ENCODE measurements at places on chromosomes 11 and 22. TPM values are rescaled to one million over a fixed set of nuclear protein-coding genes. Genes with fewer than 3 reads are reported as not detected.

- no peak overlapping the region for H3K27ac ChIP-seq
- peaks cover 20% of the 10 kb centered on the region for H3K36me3 ChIP-seq
- DNase-seq, result no peak
- no peaks in the 10 kb centered on the region for H3K27me3 ChIP-seq
- no peaks in the 10 kb centered on the region for H3K4me1 ChIP-seq
These were observed 21.9 kb upstream of the PPP2R1B start for GRCh38 chr11:111788051-111788450.

BDNF gene
- total RNA-seq, result 0.29 TPM

MDK gene
- total RNA-seq, result 23.4 TPM

DNA sequence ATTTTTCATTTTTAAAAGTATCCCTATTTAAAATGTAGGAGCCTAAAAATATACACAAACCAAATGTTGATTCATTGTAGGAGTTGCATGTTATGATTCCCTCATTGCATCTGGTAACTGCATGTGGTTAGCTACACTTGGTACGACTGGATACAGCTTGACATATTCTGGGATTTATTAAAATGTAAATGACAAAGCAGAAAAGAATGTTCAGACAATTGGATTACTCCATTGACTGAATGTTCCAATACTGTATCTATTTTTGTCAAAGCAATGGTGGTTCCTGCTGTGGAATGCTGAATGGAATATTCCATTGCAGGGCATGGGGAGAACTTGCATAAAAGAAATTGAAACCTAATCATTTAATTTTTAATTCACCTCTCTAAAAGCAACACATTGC lies 30.8 kb downstream of the BLID start:
- no peaks in the 10 kb centered on the region for H3K27me3 ChIP-seq
- H3K4me1 ChIP-seq, result no peaks in the 10 kb centered on the region
- no peak for DNase-seq

LRRC74B gene
- not detected for total RNA-seq

GRCh38 chr11:35943309-35943708 lies 553 bp upstream of the LDLRAD3 start:
- H3K4me3 ChIP-seq, result peak overlapping the region; percentile 42
- no peak for DNase-seq
- H3K27ac ChIP-seq, result peak overlapping the region; percentile 70
- no peaks in the 10 kb centered on the region for H3K27me3 ChIP-seq
- peaks cover 23% of the 10 kb centered on the region for H3K4me1 ChIP-seq

DNA sequence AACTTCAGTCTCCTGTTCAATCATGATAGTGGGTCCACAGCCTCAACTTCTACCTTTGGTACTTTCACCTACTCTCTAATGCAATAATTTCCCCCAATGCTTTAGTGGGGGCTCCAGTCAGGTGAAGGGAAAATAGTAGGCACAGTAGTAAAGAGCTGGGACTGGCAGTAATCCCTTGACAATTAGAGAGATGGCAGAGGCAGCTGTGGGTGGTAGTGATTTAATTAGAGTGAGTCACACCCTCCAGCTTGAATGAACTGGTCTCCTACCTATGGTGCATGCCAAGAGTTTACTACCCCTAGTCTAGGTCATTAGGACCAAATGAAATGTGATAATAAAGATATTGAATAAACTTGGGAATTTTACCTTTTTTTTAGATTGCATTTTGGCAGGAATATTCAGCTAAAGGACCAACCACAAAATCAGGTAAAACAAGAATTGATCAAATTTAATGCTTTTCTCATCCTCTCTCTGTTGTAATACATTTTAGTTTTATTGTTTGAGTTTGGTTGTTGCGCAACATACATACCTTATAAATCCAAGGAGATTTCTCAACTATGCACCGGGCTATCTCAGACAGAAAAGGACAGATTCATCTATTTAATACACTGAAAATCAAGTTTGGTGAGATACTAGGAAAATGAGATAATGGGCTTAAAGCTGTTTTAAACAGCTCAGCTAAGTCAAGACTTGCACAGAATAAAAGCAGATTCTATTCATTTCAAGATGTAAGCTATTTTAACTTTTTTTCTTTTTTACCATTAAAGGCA lies 9.0 kb downstream of the PRRG4 start:
- H3K4me1 ChIP-seq, result no peaks in the 10 kb centered on the region
- no peak overlapping the region for H3K27ac ChIP-seq
- no peaks in the 10 kb centered on the region for H3K36me3 ChIP-seq
- H3K4me3 ChIP-seq, result no peak overlapping the region
- no peak for DNase-seq
- no peaks in the 10 kb centered on the region for H3K27me3 ChIP-seq

CD6 gene
- total RNA-seq, result 31.4 TPM

KRTAP5-11 gene
- not detected for total RNA-seq

GRCh38 chr11:128964463-128964930 lies 21.8 kb upstream of the TP53AIP1 start:
- no peaks in the 10 kb centered on the region for H3K36me3 ChIP-seq
- H3K27ac ChIP-seq, result no peak overlapping the region
- H3K4me3 ChIP-seq, result no peak overlapping the region
- DNase-seq, result no peak

DNA sequence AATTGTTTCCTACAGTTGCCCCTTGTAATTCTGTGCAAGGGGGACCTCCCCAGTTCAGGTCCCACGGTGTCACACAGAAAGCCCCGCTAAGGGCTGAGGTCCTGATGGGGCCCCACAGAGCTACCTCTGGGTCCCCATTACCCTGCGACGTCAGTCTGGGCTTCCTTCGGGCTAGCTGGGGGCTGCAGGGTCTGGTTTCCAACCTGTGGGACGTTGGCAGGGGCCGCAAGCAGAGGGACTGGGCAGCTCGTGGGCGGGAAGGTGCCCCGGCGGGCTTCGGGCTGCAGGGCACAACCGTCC lies 698 bp downstream of the SLC37A4 start:
- DNase-seq, result no peak
- H3K36me3 ChIP-seq, result peaks cover 13% of the 10 kb centered on the region
- peak overlapping the region; percentile 78 for H3K4me3 ChIP-seq
- H3K4me1 ChIP-seq, result peaks cover 47% of the 10 kb centered on the region
- H3K27ac ChIP-seq, result peak overlapping the region; percentile 85

- H3K27me3 ChIP-seq, result no peaks in the 10 kb centered on the region
- H3K4me3 ChIP-seq, result no peak overlapping the region
- peaks cover 35% of the 10 kb centered on the region for H3K4me1 ChIP-seq
- H3K36me3 ChIP-seq, result no peaks in the 10 kb centered on the region
These were observed 23.3 kb upstream of the PLEKHB1 start for GRCh38 chr11:73622926-73623593.
